ENCODE measurements at places on chromosomes 4 and X. TPM values are rescaled to one million over a fixed set of nuclear protein-coding genes. Genes with fewer than 3 reads are reported as not detected.

F8A2 gene
- not detected for total RNA-seq

MAGEB17 gene
- not detected for total RNA-seq

CT45A2 gene
- not detected for total RNA-seq

DNA sequence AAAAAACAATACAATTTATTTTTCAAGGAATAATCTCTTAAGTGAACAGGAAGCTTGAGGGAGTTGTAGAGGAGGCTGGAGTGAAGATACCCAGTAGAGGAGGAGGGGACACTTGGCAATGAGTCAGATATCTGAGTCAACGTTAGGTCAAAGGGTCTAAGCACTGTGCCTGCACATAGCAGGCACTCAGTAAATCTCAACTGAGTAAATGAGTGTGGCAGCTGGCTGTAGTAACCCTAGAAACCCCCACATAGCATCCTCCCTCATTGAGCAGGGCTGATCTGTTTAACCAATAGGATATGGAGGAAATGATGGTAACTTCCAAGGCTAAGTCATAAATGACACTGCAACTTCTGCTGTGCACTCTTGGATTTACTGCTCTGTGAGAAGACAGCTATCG, 186.0 kb upstream of the FAM241A start:
- DNase-seq: no peak
